Stimulated activated CD8-positive, alpha-beta memory T cell treated with anti-CD3 and anti-CD28 coated beads, Interleukin-15, amount 100 ng/mL, for 48 hours (primary cell): ENCODE measurements at places on chromosomes 1 and 21.

DNA sequence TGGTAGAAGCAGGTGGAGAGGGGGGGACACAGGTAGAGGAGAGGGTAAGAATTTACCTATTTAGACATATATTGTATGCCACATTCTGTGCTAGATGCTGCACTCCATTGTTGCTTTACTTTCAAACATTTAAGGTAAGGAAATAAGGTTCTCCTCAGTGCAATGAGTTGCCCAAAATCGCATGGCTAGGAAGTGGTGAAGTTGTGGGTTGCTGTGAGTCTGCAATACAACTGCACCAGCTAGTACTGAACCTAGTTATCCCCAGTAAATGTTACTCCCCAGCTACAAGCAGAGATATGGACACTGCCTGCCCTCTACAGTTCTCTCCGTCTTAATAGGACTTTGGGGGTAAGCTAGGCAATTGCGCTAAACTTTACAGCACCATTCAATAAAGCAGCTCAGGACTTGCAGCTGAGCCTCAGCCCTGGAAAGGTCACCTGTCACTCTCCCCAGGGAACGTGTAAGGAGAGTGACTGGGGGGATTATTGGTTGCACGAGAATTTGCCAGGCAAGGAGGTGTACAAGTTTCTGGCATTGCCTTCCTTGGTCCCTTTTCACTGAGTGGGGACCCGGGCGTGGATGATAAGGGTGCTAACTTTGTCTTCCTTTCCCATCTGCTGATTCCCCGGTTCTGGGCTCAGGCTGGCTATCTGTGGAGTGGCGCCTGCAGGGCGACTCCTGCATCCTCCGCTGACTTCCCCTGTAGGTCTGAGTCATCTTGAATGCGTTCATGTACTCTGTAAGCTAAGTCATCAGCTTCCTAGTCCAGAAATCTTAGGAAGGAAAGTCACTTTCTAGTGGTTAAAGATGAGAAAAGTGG is 71.3 kb upstream of the CNTN2 start:
- DNase-seq: no peak

- no peak for DNase-seq
Observed at GRCh38 chr21:27831816-27832569, 865.1 kb upstream of the ADAMTS5 start.

GRCh38 chr1:19156676-19157075 is 53.4 kb downstream of the UBR4 start:
- no peak for DNase-seq

DNA sequence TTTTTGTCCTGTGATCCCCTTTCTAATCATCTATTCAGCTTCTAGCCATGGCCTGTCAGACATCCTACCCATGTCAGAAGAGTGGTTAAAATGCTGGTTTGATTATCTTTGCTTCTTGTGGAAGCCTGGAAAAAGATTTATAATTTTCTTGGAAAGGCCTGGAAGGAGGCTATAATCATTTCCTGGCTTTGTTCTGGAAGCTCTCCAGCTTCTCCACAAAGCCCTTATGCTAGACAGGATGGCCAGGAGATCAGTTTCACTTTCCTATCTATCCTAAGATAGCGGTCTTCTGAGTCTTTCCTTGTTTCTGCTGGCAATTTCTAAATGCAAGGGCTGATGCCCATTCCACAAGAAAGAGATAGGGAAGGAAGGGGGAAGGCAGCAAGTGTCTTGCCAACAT is 90.9 kb upstream of the SLC44A3 start:
- DNase-seq: no peak

DNA sequence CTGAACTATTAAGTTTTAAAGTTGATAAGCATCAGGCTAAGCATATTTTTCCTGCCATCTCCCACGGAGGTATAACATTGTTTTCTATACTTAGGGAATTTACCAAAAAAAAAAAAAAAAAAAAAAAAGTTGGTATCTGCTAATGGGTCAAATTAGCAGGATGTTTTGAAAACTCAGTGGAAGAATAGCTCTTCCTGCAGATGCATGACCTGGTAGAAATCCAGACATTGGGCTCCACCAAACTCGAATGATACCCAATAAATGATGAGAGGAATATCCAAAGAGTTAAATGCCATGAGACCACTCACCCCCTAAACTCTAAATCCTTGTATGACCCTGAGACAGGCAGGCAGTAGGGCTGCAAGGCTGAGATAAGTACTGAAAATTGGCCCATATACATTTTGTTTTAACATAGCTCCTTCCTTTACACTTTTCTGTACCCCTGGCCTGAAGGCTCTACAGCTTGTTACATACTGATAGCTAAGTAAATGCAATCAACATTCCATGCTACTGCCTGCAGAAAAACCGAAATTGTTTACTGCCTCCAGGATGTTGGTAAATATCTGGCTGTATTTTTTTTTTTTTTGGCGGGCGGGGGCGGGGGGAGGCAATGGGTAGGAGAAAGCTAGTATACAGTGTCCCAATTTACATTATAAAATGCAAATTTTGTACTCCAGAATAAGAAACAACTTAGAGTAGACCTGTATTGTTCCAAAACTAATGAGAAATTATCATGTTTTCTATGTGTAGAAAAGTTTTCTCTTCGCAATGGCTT is 57.6 kb downstream of the NFIA start:
- no peak for DNase-seq

GRCh38 chr21:34133802-34134201 is 60.4 kb downstream of the MRPS6 start:
- no peak for DNase-seq

GRCh38 chr1:221856228-221857093 is 114.6 kb upstream of the DUSP10 start:
- DNase-seq: no peak

DNA sequence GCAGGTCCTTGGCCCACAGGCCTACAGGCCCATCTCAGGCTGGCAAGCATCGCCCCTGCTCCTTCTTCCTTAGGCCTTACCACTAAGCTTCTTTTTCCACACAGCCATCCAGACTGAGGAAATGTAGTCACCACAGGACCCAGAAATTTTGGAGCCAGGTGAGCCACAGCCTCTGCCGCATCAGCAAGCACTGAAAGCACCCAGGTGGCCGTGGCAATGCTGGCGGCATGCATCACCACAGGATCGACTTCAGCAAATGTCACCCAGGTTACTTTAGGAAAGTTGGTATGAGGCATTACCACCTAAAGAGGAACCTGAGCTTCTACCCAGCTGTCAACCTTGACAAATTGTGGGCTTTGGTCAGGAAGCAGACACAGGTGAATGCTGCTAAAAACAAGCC is 11.6 kb downstream of the PIGM start:
- DNase-seq: no peak

DNA sequence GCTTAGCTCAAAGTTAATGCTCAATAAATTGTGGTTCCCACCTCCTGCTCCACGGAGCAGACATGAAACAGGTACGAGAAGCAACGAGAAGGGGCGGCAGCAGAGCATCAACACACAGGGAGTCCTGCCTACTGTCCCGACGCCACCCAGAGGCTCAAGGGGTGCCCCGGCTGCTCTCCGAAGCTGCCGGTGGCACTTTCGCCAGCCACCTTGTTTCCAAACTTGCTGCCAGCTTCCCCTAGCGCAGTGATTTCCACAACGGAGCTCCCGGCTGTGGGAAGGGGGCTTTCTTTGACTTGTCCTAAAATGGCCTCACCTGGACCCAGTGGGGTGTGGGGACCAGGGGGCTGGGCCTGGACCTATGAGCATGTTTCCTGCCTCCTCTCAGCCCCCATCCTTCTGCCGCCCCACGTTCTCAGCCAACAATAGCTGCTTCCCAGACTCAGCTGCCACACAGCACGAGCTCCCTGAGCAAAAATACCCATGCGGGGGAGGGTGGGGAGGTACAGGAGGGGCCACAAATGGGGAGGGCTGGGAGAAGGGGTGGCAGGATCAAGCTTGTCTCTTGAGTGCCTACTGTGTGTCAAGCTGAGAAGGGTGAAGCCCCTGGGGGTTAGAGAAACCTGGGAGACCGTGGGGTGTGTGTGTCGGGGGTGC is 35.6 kb upstream of the ECE1 start:
- DNase-seq: no peak

DNA sequence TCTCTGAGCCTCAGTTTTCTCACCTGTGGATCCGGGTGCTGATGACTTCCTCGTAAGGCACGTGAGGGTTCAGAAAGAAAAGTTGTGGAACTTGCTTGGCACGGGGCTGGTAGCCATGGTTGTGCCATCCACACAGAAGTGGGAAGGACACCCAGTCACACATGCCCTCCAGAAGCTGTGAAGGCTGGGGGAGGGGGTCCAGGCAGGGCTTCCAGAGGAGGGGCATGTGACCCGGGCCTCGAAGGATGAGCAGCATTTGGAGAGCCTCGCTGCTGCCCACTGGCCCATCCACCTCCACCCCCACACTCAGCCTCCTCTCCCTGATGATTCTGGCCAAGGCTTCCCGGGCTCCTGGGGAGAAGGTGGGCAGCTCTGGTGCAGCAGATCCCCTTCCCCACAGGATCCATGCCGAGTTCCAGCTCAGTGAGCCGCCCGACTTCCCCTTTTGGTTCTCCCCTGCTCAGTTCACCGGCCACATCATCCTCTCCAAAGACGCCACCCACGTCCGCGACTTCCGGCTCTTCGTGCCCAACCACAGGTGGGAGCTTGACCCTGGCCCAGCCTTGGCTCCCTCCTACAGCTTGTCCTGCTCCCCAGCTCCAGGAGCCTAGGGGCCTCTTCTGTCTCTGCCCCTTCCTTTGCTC is 9.4 kb downstream of the SELENON start:
- no peak for DNase-seq

GRCh38 chr1:32933742-32934322 is 30.8 kb downstream of the RNF19B start:
- DNase-seq: no peak

DNA sequence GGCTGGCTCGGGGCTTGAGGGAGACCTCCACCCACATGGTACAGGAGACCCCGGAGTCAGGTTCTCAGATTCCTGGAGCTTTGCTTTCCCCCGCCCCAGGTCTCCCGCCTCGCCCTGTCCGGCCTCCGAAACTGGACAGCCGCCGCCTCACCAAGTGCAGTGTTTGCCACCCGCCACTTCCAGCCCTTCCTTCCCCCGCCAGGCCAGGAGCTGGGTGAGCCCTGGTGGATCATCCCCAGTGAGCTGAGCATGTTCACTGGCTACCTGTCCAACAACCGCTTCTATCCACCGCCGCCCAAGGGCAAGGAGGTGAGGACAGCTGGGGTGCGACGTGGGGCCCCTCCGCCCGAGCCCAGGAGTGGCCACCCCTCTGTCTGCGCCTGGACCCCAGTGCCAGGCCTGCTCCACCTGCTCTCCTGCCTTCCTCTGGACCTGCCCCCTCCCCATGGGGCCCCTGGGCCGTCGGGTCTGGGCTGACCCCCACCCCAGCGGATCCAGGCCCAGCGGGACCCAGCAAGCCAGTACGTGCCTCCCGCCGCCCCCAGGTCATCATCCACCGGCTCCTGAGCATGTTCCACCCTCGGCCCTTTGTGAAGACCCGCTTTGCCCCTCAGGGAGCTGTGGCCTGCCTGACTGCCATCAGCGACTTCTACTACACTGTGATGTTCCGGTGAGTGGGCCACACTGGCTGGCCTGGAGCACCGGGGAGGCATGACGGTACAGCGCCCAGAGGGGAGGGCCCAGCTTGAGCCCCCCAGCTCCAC is 8.7 kb downstream of the SELENON start:
- no peak for DNase-seq

GRCh38 chr1:87844251-87844650 is 515.6 kb downstream of the LMO4 start:
- DNase-seq: no peak
